ENCODE measurements at places on chromosomes 5 and 9.

DNA sequence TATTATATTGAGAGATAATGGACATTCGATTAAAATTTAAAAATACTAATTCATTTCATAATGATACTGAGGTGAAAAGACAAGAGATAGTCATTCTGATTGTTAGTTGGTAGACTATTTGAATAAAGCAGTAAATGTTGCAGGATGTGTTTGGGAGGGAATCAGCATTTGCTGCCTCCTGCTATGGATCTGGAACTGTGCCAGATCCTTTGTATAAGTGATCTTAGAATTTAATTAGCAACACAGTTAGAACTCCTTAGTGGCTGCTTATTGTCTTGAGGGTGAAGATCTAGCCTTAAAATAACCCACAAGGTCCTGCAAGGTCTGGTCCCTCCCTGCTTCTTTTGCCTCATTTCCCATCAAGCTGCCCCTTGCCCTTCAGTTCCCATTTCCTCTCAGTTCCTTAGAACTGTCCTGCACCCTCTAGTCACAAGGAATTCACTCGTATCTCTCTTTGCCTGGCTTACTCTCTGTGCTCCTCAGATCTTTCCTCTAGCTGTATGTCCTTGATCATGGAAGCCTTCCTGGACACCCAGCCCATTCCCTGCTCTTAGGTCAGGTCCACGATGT is 12.5 kb downstream of the LECT2 start:
- DNase-seq, result no peak

DNA sequence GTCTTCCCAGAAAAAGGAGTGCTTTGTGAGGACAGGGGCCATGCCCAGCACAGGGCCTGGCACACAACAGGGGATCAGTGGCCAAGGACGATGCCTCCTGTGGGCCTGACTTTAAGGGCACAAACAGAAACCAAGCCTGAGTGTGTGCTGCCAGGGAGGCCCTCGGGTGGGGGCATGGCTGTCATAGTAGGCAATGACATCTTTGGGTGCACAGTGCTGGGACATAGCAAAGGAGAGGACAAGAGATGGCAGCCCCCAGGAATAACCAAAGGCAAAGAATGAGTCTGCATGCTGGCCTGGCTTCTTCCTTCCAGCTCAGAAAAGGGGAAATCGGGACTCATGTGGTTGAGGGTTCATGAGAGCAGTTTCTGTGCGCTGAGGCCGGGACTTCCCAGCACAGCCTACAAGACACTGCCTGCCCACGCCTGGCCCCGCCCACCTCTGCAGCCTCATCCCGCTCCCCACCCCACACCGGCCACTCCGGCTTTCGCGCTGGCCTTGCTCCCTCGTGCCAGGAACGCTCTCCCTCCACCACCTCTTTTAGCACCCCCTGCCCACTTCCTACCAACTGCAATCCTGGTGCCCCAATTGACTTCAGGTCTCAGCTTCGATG is 13.8 kb upstream of the LHX2 start:
- DNase-seq, result no peak

DNA sequence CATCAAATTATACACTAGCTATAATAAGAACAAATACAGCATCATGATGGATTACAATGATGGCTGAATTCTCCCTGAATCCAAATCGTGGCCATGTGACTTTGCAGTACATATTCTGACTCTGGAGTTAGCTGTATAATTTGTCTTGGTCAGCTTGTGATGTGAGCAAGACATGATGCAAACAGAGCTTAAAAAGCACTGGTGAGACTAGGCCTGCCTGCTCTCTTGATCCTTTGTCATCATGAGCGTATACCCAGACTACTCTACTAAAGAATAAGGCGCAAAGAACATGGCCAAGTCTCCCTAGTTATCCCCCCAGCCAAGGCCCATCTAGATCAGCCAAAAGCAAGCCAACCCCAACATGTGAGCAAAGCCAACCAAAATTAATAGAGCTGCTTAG is 34.7 kb upstream of the IFNE start:
- no peak for DNase-seq

GRCh38 chr5:33611877-33612276 is 171.1 kb downstream of the TARS1 start:
- DNase-seq, result no peak

Measured in activated naive CD8-positive, alpha-beta T cell treated with anti-CD3 and anti-CD28 coated beads, Interleukin-2, amount 50 U/mL, for 16 hours (primary cell).